ENCODE measurements at places on chromosomes 5 and 9.

- DNase-seq, result no peak
Observed at GRCh38 chr9:86721843-86722705, 225.2 kb downstream of the GAS1 start.

DNA sequence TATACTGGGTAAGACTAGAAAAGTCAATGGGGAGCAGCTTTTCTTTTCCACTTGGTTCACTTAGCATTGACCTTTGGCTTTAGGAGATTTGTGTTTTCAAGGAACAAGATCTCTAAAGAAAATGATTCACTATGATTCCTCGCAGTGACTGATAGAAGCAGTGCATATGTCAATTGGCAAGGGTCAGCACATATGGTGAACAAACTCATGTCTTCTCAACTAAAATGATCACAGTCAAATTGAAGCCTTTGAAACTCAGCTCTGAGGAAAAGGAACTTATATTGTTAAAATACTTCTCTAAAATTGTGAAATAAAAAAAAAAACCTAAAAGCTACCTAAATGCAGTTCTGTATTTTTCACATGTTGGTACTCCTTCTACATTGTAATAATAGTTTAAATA lies 43.2 kb upstream of the IL7R start:
- DNase-seq, result no peak

DNA sequence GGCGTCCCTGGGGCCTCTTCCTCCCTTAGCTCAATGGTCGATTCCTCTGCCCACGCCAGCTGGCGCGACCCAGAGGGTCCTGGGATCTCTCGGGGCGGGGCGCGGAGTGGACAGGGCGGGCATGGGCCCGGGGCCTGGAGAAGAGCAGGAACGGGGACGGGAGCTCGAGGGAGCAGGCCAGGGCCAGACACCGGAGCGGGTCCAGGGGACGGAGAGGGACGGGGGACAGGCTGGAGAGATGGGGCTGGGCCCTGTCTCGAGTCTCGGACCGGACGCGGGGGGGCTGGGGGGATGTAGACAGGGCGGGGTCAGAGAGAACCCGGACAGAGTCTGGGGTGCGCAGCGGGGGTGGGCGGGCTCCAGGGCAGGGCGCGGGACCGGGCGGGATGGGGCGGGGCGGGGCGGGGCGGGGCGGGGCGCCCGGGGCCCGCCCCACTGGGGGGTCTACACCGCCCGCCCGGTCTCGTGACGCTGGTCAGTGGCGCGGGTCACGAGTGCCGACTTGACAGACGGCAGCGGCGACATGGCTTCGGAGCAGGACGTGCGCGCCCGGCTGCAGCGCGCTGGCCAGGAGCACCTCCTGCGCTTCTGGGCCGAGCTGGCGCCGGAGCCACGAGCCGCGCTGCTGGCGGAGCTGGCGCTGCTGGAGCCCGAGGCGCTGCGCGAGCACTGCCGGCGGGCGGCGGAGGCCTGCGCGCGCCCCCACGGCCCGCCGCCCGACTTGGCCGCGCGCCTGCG lies at the start of gene UAP1L1:
Gene UAP1L1, plus strand, starts transcription at position 508 of the 738 bp plus-strand sequence. Its CDS starts 16 bp downstream, at position 524.
- peak; percentile 66 for DNase-seq

DNA sequence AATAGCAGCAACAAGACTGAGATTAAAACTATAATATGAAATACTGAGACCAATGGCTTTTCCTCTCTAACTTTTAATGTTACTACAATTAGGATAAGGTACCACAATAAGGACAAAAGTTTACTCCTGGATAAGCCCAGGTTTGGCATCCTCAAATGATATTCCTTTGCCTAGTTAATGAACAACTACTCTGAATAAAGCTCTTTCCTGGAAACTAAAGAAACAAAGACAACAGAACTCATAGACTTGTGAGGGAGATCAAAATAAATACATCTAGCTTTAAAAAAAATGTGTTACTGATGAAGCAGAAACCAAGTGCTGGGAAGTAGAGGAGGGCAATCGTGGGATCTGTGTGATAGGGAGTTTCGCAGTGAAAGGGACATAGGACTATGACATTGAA lies 19.3 kb upstream of the RAPGEF6 start:
- no peak for DNase-seq

- no peak for DNase-seq
Observed at GRCh38 chr5:174082286-174082685, 36.8 kb downstream of the NSG2 start.

GRCh38 chr9:111955048-111955447 lies 58.4 kb downstream of the UGCG start:
- DNase-seq, result no peak

- no peak for DNase-seq
Observed at GRCh38 chr5:67299231-67299735, 102.7 kb upstream of the CD180 start.

DNA sequence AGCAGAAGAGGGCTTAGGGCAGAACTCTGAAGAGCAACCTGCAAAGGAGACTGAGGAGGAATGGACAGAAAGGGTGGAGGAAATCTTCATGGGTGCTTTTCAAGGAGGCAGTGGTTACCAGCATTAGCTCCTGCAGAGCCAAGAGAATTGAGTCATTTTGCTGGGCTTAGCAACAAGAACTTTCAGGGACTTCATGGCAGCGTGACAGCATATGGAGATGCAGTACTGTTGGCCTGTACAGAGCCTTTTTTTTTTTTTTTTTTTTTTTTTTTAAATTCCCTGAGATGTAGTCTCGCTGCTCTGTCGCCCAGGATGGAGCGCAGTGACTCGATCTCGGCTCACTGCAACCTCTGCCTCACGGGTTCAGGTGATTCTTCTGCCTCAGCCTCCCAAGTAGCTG lies 296.0 kb upstream of the DMRT1 start:
- no peak for DNase-seq

- DNase-seq, result no peak
Observed at GRCh38 chr5:161134956-161135355, 282.9 kb upstream of the ATP10B start.

DNA sequence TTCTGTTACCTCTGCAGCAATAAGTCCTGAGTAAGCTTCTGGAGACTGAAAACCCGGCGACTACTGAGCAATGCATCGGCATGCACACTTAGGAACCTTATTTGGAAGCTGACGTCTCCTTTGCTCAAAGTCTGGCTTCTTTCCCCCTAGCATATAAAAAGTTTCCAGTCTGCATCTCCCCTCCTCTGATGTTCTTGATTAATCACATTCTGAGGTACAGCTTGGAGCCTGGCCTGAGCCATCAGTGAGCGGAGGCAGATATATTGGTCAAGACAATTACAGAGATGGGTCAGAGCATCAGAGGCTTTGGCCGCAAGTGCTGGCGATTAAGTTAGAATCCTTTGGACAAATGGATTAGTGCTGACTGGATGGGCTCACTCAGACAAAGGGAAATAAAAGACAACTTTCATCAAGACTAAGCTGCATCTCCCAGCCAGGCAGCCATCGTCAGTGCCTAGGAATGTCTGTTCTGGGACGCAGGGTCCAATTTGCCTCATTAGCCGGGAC lies 140.7 kb downstream of the MTX3 start:
- no peak for DNase-seq

- no peak for DNase-seq
Observed at GRCh38 chr5:144142139-144142823, 28.2 kb downstream of the YIPF5 start.

GRCh38 chr9:131421691-131422090 lies 27.8 kb downstream of the PRRC2B start:
- DNase-seq, result no peak

- no peak for DNase-seq
Observed at GRCh38 chr9:93697352-93698139, 121.2 kb downstream of the PHF2 start.

DNA sequence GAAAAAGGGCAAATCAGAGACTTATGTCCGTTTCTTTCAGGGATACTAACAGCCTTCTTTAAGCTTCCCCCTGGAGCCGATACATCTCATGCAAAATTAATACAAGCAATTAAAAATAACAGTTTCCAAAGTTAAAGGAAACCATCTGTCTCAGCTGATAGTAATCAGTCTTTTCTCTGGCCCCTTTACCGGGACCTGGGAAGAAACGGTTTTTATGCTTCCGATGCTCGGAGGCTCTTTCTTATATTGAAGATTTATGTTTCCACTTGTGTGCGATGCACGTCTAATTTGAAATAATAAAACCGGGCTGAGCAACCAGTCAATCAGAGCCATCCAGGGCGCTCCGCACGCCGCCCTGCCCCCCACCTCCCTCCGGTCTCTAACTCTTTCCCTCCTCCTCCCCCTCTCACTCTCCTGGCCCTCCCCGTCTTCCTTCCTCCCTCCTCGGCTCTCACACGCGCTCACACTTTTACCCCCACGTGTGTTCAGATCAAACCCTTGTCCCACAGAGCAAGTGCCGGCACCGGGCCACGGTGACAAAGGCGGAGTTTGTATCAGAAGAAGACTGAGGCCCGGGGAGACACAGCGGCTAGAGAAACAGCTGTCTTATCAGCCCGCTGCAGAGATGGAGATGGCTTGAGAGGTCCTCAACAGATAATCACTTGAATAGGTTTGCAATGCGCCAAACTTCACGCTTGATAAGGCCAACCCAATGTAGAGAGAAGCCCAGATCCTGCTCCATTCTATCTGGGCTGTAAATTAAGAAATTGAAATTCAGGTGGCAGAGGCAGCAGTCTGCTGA lies 5.1 kb upstream of the ELAVL2 start:
- no peak for DNase-seq

- DNase-seq, result no peak
Observed at GRCh38 chr5:132280371-132281240, 13.6 kb upstream of the SLC22A4 start.

DNA sequence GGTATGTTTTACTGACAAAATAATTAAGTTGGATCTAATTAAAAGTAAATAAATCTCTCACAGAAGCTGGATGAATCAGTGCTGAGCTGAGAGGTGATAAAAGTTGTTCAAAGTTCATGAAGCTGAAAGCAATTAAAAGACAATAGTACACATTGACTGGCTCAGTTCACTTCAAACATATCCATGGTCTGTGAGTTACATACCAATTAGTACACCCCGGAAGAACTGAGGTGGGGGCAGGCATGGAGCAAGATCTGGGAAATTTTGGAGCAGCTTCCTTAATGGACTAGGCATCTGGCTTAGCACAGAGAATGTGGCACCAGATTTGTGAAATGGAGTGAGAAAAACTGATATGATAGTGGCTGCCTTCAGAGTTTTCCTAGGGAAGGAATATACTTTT lies 152.7 kb downstream of the ATP10B start:
- DNase-seq, result no peak

- peak; percentile 20 for DNase-seq
Observed at GRCh38 chr9:120619751-120620655, 40.0 kb upstream of the CDK5RAP2 start.

- DNase-seq, result no peak
Observed at GRCh38 chr5:35365758-35366157, 135.5 kb upstream of the PRLR start.

GRCh38 chr9:90521811-90522570 lies 120.6 kb downstream of the DIRAS2 start:
- no peak for DNase-seq

- no peak for DNase-seq
Observed at GRCh38 chr5:138937392-138938387, 62.6 kb upstream of the LRRTM2 start.

- peak; percentile 20 for DNase-seq
Observed at GRCh38 chr9:93126825-93127368, 7.2 kb downstream of the NINJ1 start.

- DNase-seq, result no peak
Observed at GRCh38 chr5:51214746-51215145, 168.5 kb upstream of the ISL1 start.

DNA sequence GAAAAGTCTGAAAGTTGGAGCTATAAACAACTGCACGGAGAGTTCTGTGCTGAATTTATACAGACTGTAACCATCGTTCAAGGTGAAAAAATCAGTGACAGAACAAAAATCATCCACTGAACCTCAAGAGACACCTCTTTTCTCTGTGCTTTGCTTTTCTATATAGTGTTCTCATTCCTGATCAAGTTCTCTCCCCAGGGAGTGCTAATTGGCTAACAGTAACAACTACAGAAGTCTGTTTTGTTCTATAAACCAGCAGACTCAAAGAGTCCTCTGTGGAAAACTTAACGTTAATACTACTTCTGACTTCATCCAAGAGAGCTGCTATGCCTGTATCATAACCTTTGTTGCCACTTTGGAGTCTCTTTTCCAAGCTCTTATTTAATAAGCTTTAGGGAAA lies 1388.3 kb upstream of the C9orf72 start:
- no peak for DNase-seq

- no peak for DNase-seq
Observed at GRCh38 chr5:94312298-94312697, 306.1 kb downstream of the KIAA0825 start.

GRCh38 chr9:74554751-74555419 lies 57.8 kb downstream of the RORB start:
- no peak for DNase-seq

DNA sequence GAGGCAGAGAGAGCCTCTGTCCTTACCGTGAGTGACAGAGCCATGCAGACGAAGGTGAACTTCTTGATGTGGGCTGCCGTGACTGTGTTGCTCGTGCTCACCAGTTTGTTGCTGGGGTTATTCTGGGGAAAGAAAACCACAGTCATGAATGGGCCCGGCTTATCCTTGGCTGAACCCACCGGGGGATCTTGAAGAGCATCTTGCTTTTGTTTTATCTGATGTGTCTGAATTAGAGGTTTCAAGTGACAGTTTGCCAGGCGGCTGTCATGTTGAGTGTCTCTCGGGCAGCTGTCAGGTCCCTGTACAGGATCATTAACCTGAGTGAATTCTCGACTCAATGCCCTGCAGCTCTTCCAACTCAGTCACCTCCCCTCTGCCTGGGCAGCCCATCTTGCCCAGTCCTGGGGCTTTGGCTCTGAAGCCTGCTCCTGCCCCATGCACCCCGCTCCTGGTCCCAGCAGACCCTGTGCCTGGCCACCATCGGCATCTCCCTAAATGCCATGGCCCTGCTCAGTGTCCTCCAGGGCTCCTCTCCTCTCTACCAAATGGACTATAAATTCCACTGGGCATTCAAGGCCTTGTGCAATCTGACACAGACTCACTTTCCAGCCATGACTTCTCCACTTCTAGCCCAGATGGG lies 77.4 kb downstream of the OTULIN start:
- DNase-seq, result no peak

GRCh38 chr5:39599721-39600431 lies 175.1 kb upstream of the DAB2 start:
- DNase-seq, result no peak

- DNase-seq, result no peak
Observed at GRCh38 chr5:106796081-106796480, 874.7 kb downstream of the EFNA5 start.

DNA sequence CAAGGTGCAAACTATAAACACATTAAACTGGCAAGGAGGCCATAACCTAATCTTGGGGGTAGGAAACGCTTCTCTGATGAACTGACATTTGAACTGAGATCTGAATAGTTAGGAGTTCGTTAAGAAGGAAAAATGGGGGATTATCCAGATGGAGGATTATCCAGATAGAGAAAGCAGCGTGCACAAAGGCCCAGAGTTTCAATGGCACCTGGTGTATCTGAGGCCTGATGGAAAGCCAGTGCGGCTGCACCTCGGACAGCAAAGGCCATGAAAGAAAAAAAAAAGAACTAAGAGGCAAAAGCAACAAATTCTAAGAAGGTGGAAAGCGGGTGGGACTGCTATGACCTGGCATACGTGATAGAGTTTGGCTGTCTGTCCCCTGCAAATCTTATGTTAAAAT lies 13.0 kb upstream of the CTNNAL1 start:
- no peak for DNase-seq

GRCh38 chr5:29963956-29964355 lies 1229.5 kb upstream of the CDH6 start:
- no peak for DNase-seq

Data from activated T-cell treated with anti-CD3 and anti-CD28 coated beads, Interleukin-2, amount 50 U/mL, for 1 hour (primary cell).